ENCODE measurements at places on chromosomes 7 and 10. TPM values are rescaled to one million over a fixed set of nuclear protein-coding genes. Genes with fewer than 3 reads are reported as not detected.
A peak's percentile ranks its signal among the peaks of the same experiment; 100 is the strongest.

DNA sequence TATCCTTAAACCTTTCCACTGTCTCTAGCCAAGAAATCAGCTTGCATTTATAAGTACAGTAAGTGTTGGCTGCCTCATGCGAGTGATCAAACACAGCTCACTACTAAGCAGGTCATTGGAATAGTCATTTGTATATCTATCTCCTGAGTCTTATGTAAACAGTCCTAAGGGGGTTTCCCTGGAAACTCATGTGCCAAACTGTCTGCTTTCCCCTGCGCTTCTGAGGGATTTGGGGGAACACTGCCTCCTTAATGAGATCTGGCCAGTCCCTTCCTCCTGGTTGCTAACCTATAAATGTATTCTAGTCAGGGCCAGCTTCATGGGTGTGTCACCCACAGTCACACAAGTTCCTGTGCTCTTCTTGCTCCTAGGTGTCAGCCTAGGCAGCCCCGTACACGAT, 133.1 kb downstream of the CD36 start:
- no peak for DNase-seq

DNA sequence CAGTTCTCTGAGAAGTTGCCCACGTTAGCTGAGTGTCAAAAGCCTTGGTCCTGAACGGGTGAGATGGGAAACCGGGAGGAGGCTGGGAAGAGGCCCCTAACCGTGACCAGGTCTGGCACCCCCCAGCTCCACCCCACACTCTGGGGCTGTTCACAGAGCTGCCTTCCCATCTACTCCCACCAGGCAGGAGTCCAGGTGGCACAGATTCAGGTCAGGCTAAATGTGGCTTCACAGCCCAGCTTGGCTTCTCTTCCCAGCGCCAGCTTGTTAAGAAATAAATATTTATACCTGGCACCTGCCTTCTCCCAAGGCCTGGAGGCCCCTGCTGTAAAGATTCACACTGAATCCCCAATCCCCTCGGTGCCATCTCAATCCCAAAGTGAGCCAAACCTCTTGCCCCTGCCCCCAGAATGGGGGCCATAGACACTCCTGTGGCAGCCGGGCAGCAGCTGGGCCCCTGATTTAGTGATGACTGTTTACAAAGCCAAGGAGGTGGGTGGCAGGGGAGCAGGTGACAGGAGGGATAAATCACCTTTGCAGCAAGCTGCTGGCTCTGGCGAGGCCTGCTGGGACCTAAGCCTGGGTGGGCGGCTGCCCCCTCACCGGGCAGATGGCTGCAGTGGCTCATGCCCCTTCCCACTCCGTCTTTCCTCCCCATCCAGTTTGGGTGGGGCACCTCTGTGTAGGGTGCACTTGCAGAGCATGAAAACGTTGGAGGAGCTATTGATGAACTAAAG, 72.5 kb downstream of the GOLGA7B start:
- no peak for DNase-seq

Gene SMO
- total RNA-seq = 38.6 TPM

DNA sequence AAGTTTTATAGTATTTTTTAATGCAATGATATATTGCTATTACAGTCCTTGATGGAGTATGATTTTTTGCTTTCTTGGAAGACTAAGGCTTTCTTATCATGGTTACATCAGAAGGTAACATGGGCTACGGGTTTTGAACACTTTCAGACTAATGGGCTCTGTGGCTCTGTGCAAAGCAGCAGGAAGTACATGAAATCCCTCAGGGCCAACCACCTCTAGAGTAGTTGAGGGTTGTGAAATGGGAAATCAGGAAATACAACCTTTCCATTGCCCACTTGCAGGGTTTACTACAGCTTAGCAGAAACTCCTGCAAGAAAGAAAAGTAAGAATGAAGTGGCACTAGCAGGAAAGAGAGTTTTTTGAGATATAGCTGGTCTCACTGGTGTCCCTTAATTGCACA, 853.5 kb downstream of the KCNMA1 start:
- no peak for DNase-seq

DNA sequence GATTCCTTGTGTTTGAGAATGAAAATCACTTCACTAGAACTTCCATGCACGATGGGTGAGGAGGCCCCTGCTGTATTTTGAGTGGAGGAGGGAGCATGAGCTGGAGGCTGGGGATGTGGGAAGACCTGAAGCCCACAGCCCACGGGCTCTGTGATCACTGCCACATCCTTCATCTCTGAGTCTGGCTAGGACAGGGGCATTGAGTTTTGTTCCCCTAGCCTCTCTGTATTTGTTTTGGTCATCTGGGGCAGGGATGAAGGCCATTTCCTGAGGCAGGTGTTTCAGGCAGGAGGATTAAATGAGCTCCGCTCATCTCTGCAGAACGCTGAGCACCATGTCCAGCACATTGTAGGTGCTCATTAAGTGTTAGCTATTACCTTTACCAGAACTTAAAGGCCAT, 293.6 kb downstream of the GLRX3 start:
- DNase-seq = no peak

DNA sequence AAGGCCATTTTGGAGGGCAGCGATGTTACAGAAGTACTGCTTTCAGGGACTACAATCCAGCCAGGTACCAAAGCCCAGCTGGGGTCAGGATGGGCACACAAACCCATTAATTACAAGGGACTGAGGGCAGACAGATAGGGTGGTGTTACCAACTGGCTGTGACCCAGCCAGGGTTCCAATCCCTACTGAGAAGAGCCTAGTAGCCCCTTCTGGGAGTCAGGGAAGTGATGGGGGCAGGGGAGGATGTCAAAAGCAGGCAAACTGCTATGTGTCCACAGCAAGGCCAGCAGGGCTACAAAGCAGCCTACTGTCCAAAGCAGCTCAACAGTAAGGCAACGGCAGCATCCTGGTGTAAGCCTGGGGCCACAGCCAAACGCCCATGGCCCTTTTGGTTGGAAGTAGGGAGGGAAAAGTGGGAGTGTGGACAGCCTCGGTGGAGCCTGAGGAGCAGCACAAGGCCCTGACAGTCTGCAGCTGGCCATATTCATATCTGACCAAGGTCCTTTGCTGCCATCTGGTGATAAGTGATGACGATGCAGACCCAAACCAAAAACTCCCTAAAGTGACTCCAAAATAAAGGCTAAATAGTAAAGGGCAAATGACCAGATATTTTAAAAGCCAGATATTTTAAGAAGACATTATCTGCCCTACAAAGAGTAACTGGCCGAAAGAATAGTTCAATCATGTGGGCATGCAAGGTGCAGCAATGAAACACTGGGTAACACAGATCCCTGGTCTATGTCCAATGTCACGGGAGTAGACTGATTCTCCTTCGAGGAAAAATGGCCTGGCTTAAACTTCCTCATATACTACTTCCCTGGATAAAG, 56.9 kb downstream of the XPNPEP1 start:
- no peak for DNase-seq

Gene CRPPA
- 2.9 TPM for total RNA-seq

DNA sequence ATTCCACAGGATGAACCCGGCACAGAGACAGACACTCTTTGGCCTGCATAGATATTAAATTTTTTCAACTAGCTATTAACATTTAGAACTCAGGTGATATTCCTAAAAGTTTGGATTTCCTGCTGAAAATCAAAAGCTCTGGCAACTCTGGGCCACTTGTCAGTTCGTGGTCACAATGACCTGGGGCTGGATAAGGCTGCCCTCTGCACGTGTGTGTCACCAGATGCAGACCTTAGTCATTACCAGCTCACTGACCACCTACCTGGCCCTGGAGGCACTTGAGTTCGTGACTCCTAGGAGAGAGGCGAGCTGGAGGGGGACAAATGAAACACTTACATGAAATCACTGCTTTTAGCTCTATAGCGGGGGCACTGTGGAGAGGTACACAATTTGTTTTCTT, 126.5 kb downstream of the HIPK2 start:
- no peak for DNase-seq

DNA sequence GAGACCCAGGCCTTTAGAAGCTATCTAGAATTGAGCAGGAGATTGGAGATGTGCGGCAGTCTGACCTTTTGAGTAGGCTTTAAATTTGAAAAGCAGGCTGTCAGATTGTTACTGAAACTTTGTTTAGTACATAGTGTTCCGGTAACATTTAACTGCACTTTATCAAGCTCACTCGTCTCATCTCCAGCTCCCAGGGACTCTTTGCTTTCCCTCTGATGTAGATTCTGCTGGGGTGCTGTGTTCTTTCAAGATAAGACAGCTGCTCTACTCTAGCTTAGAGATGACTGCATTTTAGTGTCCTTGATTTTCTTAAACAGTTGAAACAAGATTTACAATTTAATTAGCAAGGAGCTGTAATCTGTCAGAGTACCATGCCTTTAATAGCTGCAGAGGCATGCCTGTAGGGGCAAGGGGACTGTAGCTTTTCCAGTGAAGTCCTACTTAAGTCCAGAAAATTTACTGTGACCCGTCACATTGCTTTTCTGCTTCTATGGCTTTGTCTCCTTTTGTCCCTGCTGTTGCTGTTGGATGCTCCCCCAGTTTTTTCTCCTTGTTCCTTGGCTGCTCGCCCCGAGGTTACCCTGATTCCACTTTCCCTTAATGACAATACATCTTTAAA, 56.4 kb upstream of the MTPN start:
- no peak for DNase-seq

DNA sequence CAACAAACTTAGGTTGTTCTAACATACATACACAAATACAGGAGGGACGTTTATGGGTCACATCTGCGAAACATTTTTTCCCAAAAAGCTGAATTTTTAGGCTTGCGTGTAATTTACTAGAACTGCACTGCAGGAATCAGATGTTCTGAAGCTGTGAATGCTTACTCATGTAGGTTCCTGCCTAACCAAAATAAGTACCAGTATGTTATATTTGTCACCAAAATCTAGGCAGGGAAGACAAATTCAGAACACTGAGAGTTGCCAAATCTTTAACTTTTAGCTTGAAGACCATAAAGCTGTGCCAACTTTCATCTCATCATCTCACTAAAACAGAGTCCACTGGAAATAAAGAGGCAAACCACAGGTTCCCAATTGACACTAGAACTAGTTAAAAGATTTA, 5.7 kb downstream of the UBE2H start:
- no peak for DNase-seq

DNA sequence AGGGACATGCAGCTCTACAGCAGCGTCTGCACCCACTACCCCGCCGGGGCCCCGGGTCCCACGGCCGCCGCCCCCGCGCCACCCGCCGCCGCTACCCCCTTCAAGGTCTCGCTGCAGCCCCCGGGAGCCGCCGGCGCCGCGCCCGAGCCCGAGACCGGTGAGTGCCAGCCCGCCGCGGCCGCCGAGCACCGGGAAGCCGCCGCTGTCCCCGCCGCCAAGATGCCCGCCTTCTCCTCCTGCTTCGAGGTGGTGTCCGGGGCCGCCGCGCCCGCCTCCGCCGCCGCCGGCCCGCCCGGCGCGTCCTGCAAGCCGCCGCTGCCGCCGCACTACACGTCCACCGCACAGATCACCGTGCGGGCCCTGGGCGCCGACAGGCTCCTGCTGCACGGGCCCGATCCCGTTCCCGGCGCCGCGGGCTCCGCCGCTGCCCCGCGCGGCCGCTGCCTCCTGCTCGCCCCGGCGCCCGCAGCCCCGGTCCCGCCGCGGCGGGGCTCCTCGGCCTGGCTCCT, 631 bp downstream of the OTUD1 start:
- no peak for DNase-seq

Gene BMPER
- total RNA-seq = 10.2 TPM

Gene OR2A42
- total RNA-seq = not detected

- DNase-seq = no peak
Measured at GRCh38 chr7:106518967-106519366, 142.0 kb downstream of the CCDC71L start.

- no peak for DNase-seq
Measured at GRCh38 chr10:6164271-6165095, 38.2 kb upstream of the PFKFB3 start.

DNA sequence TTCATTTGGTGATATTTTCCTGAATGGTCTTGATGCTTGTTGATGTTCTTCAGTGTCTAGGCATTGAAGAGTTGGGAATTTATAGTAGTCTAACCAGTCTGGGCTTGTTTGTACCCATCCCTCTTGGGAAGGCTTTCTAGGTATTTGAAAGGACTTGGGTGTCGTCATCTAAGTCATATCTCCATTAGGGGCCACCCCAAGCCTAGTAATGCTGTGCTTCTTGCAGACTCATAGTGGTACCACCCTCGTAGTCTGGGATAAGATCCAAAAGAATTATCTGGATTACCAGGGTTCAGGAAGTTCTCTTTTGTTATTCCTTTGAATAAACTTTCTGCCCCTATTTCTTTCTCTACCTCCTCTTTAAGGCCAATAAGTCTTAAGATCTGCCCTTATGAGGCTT, 319.4 kb upstream of the MYO3A start:
- no peak for DNase-seq

Gene SNX10
- 1.8 TPM for total RNA-seq

Gene CCM2
- total RNA-seq = 33.8 TPM

GRCh38 chr7:63043657-63044543, 954.7 kb upstream of the ZNF722 start:
- DNase-seq = peak; percentile 54

- no peak for DNase-seq
Measured at GRCh38 chr7:130476297-130477150, 15.4 kb upstream of the MEST start.

Gene MMD2
- total RNA-seq = not detected

Gene OR2A7
- total RNA-seq = 4.2 TPM

GRCh38 chr7:76364198-76364584, 5.4 kb upstream of the YWHAG start:
- no peak for DNase-seq

Gene ZNF736
- not detected for total RNA-seq

- DNase-seq = no peak
Measured at GRCh38 chr10:129808092-129808983, 155.7 kb downstream of the EBF3 start.

All from type B pancreatic cell (in vitro differentiated cells).